ENCODE measurements at places on chromosomes 3 and 15.

DNA sequence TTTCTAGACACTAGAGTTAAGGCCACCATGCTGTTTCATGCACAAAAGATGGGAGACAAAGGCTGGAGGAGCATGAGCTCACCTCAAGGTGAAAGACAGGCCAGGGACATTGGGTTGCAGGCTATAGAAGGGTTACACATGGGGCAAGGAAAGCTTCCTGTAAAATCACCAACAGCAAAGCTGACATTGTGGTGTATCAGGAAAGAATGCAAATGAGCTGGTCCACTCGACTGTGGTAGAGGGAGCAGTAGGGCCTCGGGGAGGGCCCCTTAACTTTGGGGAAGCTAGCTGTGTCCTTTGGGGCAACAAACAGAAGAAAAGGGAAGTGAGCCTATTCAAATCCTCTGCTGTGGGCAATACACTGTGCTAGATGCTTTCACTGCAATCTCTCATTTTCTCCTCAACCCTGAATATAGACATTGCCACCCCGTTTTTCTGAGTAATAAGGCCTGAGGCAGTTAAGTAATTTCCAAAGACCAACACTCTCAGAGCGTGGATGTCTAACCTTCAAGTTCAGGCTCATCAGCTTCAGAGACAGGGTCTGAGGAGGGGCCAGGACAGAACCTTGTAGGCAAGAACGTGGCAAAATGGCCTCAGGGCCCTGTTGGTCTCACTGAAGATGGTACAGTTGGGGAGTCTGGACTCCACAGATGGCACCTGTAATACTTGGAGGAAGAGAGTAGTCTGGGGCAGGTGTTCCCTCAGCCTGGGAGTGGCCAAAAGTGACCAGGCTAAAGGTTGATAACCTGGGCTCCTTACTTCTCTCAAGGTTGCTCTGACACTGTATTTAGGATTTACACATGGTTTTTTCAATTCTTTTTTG, 24.1 kb downstream of the CX3CR1 start:
- no peak for DNase-seq

- DNase-seq, result no peak
These were observed 37.0 kb upstream of the CASR start for GRCh38 chr3:122146466-122146865.

DNA sequence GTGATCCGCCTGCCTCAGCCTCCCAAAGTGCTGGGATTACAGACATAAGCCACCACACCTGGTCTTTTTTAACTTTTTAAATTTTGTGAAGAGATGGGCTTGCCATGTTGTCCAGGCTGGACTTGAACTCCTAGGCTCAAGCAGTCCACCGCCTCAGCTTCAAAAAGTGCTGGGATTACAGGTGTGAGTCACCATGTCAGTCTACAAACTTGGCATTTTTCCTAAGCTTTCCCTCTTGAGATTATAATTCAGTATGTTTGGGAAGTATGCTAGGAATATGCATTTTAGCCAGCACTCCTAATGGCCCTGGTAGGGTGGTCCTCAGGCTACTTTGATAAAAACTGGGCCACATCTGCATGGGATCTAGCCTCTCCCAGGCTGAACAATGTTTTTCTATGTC, 4.4 kb downstream of the WDR73 start:
- no peak for DNase-seq

GRCh38 chr3:5565026-5565425, 377.5 kb downstream of the EDEM1 start:
- DNase-seq, result no peak

DNA sequence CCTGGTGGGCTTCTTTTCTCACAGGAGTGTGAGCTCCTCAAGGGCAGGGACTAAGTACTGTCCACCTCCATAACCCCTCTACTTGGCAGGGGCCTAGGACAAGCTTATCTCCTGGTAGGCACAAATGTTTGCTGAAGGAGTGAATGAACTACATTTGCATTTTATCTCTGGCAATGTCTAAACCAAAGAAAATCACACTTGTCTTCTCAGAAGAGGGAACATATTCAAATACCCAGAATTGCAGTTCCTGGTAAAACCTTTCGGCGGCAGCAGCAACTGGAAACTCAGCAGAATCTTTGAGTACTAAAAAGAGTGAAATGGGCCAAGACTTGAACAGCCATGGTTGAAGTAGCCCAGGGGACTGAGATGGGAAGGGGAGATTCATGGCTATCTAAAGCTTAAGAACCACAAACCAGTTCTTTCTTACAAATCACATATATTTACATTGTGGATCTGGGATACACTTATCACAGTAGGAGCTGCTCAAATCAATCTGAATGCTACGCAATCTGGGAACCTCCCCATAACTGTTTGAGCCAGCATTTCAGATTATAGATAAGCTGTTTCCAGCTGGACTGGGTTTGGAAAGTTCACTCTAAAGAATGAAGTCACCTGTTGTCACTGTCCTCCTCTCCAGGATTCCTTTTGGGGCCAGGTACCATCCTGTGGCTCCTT, 18.7 kb upstream of the PTPN9 start:
- DNase-seq, result no peak

DNA sequence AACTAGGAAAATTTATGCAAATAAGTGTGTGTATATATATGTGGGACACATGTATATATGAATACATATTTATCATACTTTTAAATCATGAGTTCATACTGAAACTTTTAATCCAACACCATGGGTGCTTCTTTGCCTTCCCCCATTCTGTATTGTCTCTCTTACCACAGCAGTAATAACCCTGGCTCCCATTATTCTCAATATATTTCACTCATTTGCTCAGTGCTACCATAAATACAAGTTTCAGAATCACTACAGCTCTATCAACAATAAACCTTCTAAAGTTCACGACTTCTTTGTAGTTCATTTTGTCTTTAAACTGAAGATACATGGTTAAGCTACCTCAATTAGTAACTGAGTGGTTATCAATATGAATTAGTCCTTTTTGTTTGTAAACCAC, 82.2 kb downstream of the PCCB start:
- DNase-seq, result no peak
